Neuronal stem cell (in vitro differentiated cells): ENCODE measurements at places on chromosomes 6 and 20.

DNA sequence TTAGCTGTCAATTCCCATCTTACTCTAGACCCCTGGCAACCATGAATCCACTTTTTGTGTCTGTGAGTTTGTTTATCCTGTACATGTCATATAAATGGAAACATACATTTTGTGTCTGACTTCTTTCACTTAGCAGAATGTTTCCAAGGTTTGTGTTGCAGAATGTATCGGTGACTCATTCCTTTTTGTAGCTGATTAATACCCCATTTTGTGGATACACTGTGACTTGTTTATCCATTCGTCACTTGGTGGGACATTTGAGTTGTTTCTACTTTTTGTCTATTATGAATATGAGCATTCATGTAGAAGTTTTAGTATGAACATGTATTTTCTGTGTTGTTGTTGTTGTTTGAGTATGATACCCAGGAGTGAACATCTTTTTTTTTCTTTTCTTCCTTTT is 21.4 kb downstream of the CDYL start:
- DNase-seq, result no peak

DNA sequence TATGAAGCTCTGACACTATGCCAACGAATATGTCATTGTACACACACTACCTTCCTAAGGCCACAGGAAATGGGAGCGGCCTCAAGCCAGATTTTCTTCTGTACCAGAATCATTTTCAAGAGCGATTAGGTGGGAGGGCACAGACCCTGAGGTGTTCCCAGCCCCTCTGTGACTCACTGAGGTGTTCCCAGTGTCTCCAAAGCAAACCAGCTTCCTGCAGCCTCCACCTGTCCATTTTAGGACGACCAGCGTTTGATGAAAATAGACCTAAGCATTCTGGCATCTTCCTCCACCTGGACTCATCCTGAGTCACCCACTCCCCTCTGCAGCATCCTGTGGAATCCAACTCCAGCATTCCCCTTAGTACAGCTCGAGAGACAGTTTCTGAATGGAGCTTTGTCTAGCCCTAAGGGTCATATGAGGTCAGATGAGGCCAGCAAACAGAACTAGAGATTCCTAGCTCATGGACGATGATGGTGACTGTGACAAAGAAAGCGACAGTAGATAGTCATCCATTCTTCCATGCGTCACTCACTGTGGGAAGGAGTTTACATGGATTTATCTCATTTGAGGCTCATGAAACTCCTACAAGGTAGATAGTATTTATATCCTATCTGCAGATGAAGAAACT is 203.4 kb downstream of the PTPRT start:
- DNase-seq, result no peak

GRCh38 chr6:37230104-37230503 is 27.5 kb upstream of the TBC1D22B start:
- DNase-seq, result no peak

DNA sequence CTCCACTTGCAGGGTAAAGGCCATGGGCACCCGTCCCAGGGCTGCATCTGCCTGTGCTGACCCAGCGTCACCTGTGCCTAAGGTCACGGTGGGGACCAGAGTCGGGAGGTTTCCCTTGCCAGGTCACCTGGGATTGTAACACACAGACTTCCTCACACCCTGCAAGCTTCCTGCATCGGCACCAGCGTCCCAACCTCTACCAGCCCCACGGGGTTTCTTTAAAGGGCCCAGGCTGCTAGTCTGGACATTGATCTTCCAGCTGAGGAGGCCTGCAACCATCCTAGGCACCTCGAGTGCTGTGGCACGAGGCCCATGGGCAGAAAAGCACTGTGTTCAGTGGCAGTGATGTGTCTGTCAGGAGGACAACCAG is 12.6 kb downstream of the ACSS1 start:
- DNase-seq, result no peak

GRCh38 chr6:164928728-164929407 is 380.5 kb downstream of the C6orf118 start:
- no peak for DNase-seq

- DNase-seq, result no peak
Observed at GRCh38 chr20:40280616-40281015, 408.4 kb downstream of the MAFB start.

- DNase-seq, result no peak
Observed at GRCh38 chr6:15527838-15528617, 134.8 kb downstream of the DTNBP1 start.

- no peak for DNase-seq
Observed at GRCh38 chr20:24784607-24785006, 164.5 kb upstream of the CST7 start.

DNA sequence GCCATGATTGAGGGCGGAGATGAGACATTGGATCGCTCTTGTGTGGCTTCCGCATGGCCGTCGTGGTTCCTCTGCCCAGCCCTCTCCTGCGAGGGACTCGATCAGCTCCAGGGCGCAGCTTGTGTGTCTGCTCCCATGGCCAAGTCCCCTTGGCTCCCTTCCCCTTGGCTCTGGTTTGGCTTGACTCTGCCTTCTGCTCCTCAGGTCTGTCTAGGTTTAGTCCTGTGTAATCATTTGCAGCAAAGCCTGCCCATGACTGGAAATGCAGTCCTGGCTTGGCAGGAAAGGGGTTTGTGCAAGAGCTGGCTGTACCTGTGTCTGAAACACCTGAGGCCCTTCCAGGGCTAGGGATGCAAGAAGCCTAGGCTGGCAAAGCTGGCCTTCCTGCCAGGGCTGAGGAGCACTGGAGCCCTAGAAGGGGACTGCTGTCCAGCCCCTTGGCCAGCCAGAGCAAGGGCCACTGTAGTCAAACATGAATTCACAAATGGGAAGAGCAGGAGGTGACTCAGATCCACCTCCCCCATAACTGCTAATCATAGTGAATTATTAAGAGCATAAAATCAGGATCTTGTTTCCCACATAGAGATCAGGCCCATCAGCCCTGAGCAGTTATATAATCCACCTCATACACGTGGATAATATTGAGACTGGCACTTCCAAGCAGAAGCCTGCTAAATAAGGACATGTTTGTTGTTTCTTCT is 196.8 kb downstream of the FARS2 start:
- DNase-seq, result no peak

- no peak for DNase-seq
Observed at GRCh38 chr20:48697845-48698491, 129.8 kb downstream of the PREX1 start.

DNA sequence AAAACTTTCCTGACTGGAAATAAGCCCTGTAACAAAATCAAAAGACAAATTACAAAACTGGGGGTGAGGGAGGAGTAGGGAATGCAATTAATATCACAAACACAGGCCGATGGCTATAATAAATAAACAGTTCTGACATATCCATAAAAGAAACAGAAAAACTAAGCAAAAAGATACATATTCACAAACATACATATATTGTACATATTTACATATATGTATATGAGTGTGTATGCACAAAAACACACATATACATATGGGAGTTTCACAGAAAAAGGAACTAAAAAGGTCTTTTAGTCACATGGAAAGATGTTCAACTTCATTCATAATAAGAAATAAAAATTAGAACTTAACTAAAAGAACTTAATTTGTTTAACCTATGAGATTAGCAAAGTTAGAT is 292.7 kb downstream of the TFAP2A start:
- DNase-seq, result no peak

DNA sequence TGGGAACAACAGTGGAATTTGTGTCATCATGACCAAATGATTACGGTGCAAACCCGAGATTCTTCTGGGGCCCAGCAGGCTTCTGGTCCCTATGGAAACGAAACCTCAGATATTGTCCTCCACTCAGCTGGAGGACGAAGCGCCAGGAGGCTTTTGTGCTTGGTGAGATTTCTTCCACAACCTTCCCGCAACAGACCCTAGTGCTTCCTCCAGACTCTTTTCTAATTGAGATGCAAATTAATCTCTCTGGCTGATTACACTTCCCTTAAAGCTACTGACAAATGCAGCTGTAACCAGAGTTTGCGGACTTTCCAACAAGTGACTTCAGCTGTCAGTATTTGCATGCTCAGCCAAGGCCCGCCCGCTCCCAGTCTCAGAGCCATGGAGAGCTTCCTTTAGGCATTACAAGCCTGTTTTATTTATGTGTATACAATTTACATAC is 96.0 kb downstream of the INSM1 start:
- peak; percentile 85 for DNase-seq

DNA sequence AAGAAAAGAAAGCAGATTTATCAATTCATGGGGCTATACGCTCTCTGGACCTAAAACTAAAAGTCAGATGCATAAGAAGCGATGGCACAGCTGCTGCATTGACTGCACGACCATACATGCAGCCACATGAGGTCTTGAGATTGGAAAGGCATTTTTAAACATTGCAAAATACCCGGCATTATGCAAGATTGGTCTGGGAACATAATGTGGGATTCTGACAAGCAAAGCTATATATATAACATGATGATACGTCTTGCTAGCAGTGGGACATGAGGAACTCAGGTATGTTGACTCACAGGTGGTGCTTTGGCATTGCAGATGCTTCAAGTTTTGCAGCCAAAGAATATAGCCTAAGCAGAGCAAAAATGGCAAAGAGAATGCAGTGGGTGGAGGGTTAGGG is 55.1 kb downstream of the SAMD3 start:
- no peak for DNase-seq

DNA sequence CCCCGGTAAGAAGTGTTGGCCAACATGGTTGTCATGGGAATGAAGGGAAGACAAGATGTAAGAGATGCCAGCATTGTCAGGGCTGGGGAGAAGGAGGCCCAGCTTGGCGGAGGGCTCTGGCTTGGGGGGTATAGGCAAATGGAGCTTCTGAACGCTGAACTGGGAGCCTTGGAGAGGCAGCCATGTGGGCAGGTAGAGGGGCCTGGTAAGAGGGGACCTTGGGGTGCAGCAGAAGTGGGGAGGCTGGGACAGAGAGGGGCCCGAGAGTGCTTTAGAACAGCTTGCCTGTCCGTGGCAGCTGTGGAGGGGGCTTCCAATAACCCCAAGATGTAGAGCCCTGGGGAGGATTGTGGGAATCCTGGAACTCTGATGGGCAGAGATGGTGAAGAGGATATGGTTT is 3.0 kb downstream of the SLC22A1 start:
- DNase-seq, result no peak

GRCh38 chr6:161351858-161352257 is 78.0 kb upstream of the AGPAT4 start:
- no peak for DNase-seq

DNA sequence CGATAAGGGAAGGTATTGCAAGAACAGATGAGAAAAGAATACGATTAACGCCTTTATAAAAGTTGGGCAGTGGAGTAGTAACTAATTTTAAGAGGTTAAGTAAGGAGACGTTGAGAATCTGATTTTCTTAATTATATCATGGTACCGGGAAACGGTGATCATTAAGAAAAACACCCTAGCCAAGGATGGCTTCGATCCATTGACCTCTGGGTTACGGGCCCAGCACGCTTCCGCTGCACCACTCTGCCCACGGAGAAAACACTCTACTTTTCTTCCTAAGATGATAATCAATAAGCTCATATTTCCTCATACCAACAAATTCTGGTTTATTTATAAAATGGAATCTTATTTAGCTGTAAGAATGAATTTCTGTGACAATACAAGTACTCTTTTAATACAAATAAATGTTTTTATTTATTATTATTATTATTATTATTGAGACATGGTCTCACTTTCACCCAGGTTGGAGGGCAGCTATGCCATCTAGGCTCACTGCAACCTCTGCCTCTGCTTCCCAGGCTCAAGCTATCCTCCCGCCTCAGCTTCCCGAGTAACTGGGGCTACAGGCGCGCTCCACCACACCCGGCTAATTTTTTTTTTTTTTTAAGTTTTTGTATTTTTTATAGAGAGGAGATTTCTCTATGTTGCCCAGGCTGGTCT is 8.3 kb downstream of the POM121L2 start:
- DNase-seq, result no peak

DNA sequence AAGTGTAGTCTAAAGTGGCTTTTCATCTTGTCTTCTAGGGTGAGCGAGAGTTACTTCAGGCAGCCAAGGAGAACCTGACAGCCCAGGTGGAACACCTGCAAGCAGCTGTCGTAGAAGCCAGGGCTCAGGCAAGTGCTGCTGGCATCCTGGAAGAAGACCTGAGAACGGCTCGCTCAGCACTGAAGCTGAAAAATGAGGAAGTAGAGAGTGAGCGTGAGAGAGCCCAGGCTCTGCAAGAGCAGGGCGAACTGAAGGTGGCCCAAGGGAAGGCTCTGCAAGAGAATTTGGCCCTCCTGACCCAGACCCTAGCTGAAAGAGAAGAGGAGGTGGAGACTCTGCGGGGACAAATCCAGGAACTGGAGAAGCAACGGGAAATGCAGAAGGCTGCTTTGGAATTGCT is 27.1 kb downstream of the C20orf173 start:
- DNase-seq, result no peak

DNA sequence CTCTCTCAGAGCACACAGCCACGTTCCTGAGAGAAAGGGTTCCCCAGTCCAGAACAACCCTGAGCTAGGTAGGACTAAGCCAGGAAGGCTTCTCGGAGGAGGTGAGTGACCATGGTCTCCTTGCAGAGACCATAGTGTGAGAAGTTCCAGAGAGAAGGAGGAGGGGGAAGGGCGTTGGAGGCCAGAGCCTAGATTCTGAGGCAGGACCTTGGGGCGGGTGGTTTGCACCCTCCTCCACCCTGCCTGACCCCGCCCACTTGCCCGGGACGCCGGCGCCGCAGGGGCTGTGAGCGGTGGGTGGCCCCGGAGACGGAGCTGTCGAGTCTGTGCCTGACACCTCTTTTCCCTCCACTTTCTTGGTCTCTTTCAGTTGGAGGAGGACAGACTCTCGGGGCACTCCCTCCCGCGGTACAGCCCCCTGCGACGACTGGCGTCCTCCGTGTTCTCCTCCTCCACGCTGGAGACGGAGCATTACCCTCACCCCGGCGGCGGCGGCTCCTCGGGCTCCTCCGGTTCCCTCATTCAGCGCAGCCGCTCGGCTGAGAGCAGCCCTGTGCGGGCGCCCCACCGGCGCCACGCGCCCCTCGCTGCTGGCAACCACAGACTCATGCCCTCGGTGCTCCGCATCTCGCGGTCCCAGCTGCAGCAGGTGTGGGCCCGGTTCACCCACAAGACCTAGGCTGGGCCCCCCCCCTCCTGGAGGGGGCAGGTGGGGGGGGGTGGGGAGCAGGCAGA is 26.2 kb downstream of the TTBK1 start:
- no peak for DNase-seq

- no peak for DNase-seq
Observed at GRCh38 chr20:64268174-64268573, 12.6 kb downstream of the PCMTD2 start.

GRCh38 chr6:117463762-117464665 is 18.5 kb upstream of the DCBLD1 start:
- DNase-seq, result no peak

DNA sequence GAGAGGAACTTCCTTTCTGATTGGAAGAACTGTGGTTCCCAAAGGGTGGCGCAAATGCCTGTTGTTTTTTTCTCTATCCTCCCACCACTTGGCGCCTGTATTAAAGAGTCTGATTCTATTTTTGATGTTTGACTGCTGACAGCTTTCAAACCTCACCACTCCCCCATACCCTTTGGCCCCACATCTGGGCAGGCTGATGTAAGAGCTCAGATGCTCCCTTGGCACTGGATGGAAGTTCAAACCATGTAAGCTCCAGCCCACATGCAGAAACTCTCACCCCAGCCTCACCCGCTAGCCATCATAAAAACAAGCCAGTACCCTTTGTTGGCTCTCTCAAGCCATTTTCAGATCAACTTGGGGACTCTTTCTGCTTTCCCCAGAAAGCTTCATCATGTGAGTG is 20.0 kb upstream of the TMEM14A start:
- no peak for DNase-seq

- no peak for DNase-seq
Observed at GRCh38 chr6:114605656-114606055, 262.8 kb upstream of the HS3ST5 start.
